Psoas muscle (tissue), 8 donors: ENCODE measurements at places on chromosomes 12 and 14. TPM values are rescaled to one million over a fixed set of nuclear protein-coding genes. Genes with fewer than 3 reads are reported as not detected.
A peak's percentile ranks its signal among the peaks of the same experiment; 100 is the strongest.

PZP gene
- total RNA-seq = 0.11 TPM

OTOGL gene
- total RNA-seq = not detected

COPS7A gene
- 78.7 TPM for total RNA-seq

BBOF1 gene
- total RNA-seq = 1.0 TPM

NDRG2 gene
- total RNA-seq = 714 TPM

DNA sequence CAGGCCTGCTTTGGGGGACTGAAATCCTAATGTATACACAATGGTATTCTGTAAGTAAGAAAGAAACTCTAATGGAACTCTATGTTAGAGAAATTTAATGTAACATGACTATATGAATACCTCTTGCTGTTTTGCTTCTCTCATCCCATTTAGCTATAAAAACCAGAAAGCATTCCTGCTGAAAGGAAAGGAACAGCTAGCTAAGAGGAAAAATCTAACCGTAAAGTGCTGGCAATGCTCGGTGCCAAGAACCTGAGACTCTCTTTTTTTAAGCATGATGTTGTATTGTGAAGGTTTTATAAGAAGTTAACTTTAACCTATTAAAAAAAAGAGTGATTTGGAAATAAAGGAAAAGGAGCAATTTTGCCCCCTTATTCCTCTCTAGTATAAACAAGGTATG, 75.6 kb upstream of the DACT1 start:
- H3K27ac ChIP-seq = no peak overlapping the region
- no peaks in the 10 kb centered on the region for H3K27me3 ChIP-seq
- DNase-seq = no peak
- no peak overlapping the region for H3K4me3 ChIP-seq
- H3K4me1 ChIP-seq = no peaks in the 10 kb centered on the region

- DNase-seq = no peak
- no peak overlapping the region for H3K27ac ChIP-seq
- no peaks in the 10 kb centered on the region for H3K27me3 ChIP-seq
- no peaks in the 10 kb centered on the region for H3K4me1 ChIP-seq
These were observed 199.4 kb upstream of the LRIG3 start for GRCh38 chr12:59119676-59120075.

DNA sequence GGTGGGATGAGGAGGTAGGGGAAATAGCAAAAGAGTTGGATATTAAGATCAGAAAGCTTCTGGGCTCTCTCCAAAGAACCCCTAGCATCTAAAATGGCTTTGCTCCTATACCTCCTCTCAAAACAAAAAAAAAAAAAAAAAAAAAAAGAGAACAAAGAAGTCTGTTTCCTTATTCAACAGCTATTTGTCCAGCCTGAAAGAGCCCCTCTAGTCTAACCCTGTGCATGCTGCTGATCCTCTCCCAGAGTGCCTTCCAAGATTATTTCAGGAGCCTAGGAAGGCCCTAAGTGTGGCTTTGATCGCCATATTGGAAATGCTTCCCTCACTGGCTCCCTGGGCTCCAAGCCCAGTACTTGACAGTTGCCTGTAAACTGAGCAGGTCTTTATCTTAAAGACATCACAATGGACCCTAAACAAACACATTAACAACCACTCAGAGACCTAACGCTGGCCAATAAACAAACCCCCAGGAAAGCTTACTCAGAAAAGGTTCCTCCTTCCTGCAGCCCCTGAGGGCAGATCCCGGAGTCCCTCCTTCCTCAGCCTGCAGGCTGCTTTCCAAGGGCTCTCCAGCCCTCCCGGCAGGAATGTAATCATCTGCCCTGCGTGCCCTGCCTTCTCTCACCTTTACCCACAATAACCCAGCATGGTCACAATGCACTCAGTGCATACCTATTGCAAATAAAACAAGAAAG, 17.4 kb upstream of the COL2A1 start:
- peaks cover 3% of the 10 kb centered on the region for H3K27me3 ChIP-seq
- H3K27ac ChIP-seq = no peak overlapping the region
- no peak overlapping the region for H3K4me3 ChIP-seq
- DNase-seq = no peak
- no peaks in the 10 kb centered on the region for H3K36me3 ChIP-seq
- H3K4me1 ChIP-seq = peaks cover 8% of the 10 kb centered on the region

- H3K4me1 ChIP-seq = no peaks in the 10 kb centered on the region
- H3K4me3 ChIP-seq = no peak overlapping the region
- DNase-seq = peak; percentile 62
- no peaks in the 10 kb centered on the region for H3K27me3 ChIP-seq
- H3K27ac ChIP-seq = no peak overlapping the region
- H3K36me3 ChIP-seq = no peaks in the 10 kb centered on the region
These were observed 306.2 kb upstream of the DIO3 start for GRCh38 chr14:101254805-101255764.

DNA sequence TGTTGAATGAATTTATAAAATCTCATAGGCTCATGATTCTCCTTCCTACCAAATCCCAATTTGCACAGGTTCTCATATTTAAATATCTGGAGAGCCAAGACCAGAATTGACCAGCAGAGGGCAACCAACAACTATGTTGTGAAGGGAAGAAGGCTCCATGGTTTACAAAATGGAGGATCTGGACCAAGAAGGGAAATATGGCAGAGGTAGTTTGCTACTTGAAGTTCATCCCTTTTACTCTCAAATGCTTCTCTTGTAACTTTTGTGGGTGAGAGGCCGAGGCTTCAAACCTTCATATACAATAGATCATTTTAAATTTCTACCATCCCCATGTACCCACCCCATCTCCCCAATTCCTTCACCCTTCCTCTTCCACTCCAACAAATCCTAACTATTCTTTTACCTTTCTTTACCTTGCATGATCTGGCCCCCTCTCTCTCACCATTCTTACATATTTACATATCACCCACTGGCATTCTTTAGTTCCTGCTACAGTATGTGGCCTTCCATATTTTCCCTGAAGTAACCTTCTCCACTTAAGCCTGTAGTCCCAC, 3.8 kb upstream of the SMARCC2 start:
- H3K4me3 ChIP-seq = no peak overlapping the region
- H3K27me3 ChIP-seq = no peaks in the 10 kb centered on the region
- peaks cover under 1% of the 10 kb centered on the region for H3K36me3 ChIP-seq
- peaks cover 5% of the 10 kb centered on the region for H3K4me1 ChIP-seq
- no peak overlapping the region for H3K27ac ChIP-seq

GRCh38 chr12:87985069-87985675, 44.0 kb downstream of the C12orf50 start:
- no peak overlapping the region for H3K27ac ChIP-seq
- no peak overlapping the region for H3K4me3 ChIP-seq
- no peaks in the 10 kb centered on the region for H3K36me3 ChIP-seq
- H3K27me3 ChIP-seq = no peaks in the 10 kb centered on the region
- H3K4me1 ChIP-seq = no peaks in the 10 kb centered on the region

GRCh38 chr12:10027311-10027710, 3.2 kb upstream of the CLEC9A start:
- no peak overlapping the region for H3K27ac ChIP-seq
- H3K4me3 ChIP-seq = no peak overlapping the region
- no peak for DNase-seq
- H3K4me1 ChIP-seq = no peaks in the 10 kb centered on the region
- H3K27me3 ChIP-seq = no peaks in the 10 kb centered on the region
- no peaks in the 10 kb centered on the region for H3K36me3 ChIP-seq

DNA sequence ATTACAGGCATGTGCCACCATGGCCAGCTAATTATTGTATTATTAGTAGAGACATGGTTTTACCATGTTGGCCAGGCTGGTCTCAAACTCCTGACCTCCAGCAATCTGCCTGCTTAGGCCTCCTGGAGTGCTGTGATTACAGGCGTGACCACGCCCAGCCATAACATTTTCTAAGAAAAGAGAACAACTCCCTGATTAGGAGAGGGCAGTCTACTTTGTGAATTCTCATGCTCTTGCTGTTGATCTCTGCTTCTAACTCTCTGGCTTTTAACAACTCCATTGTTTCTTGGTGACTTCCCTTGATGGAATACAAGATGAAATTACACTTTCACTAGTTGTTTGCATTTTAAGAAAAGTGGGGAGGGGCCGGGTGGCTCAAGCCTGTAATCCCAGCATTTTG, 33.6 kb downstream of the SSH1 start:
- DNase-seq = no peak
- H3K27me3 ChIP-seq = no peaks in the 10 kb centered on the region
- H3K36me3 ChIP-seq = peaks cover 51% of the 10 kb centered on the region
- peaks cover 77% of the 10 kb centered on the region for H3K4me1 ChIP-seq
- H3K27ac ChIP-seq = peak overlapping the region; percentile 92

- no peaks in the 10 kb centered on the region for H3K27me3 ChIP-seq
- no peak overlapping the region for H3K27ac ChIP-seq
- no peaks in the 10 kb centered on the region for H3K36me3 ChIP-seq
- DNase-seq = no peak
- H3K4me3 ChIP-seq = no peak overlapping the region
These were observed 42.5 kb downstream of the DUSP6 start for GRCh38 chr12:89309815-89310214.

GRCh38 chr14:68789821-68790643, 2.8 kb downstream of the ZFP36L1 start:
- peaks cover 23% of the 10 kb centered on the region for H3K36me3 ChIP-seq
- H3K27me3 ChIP-seq = no peaks in the 10 kb centered on the region
- H3K4me1 ChIP-seq = peaks cover 9% of the 10 kb centered on the region
- peak overlapping the region; percentile 91 for H3K4me3 ChIP-seq
- peak overlapping the region; percentile 100 for H3K27ac ChIP-seq

DNA sequence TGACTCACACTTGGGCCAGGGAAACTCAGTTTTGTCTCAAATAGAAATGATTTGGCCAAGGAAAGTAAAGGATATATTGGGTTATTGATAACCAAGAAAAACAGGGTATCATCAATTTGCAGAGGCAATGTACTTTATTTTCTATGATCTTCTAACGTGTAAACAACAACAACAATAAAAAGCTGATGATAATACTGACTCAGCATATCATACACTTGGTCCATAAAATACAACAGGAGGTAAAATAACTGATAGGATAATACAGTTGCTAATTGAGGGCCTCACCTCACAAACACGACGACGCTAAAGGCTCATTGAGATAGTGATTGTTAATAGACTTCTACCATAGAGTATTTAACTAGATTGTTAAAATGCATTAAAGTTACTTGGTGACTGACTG, 774.0 kb upstream of the NOVA1 start:
- no peaks in the 10 kb centered on the region for H3K36me3 ChIP-seq
- no peaks in the 10 kb centered on the region for H3K27me3 ChIP-seq
- no peaks in the 10 kb centered on the region for H3K4me1 ChIP-seq
- no peak overlapping the region for H3K27ac ChIP-seq
- no peak overlapping the region for H3K4me3 ChIP-seq
- no peak for DNase-seq

DNA sequence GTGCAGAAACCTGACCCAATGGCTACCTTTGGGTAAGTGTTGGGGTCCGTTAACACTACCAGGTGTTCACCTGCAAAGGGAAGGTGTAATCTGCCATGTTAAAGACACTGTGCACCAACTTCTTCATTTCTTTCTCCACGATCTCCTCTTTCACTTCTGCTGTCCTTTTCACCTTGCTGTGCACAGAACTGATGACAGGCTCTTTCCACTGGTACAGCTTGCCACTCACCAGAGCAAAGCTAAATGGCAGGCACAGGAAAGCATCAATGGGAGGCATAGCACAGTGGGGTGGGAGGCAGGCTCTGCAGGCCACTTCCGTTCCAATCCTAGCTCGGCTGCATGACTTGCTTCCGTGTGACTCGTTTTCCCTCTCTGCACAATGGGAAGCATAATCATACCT, 2.6 kb upstream of the C12orf76 start:
- no peak overlapping the region for H3K27ac ChIP-seq
- H3K36me3 ChIP-seq = no peaks in the 10 kb centered on the region
- H3K4me1 ChIP-seq = peaks cover 11% of the 10 kb centered on the region
- no peak overlapping the region for H3K4me3 ChIP-seq
- DNase-seq = no peak

- no peak for DNase-seq
- H3K4me3 ChIP-seq = no peak overlapping the region
- H3K4me1 ChIP-seq = no peaks in the 10 kb centered on the region
- H3K27me3 ChIP-seq = no peaks in the 10 kb centered on the region
- H3K27ac ChIP-seq = no peak overlapping the region
These were observed 17.5 kb downstream of the TRHDE start for GRCh38 chr12:72289633-72290032.

GRCh38 chr12:34389378-34390170, 367.3 kb downstream of the ALG10 start:
- H3K27ac ChIP-seq = no peak overlapping the region
- no peak for DNase-seq
- no peak overlapping the region for H3K4me3 ChIP-seq
- no peaks in the 10 kb centered on the region for H3K4me1 ChIP-seq
- H3K27me3 ChIP-seq = no peaks in the 10 kb centered on the region
